ENCODE measurements at places on chromosomes 6 and 20.

- DNase-seq = no peak
These were observed 211.1 kb downstream of the GMDS start for GRCh38 chr6:2034256-2034655.

DNA sequence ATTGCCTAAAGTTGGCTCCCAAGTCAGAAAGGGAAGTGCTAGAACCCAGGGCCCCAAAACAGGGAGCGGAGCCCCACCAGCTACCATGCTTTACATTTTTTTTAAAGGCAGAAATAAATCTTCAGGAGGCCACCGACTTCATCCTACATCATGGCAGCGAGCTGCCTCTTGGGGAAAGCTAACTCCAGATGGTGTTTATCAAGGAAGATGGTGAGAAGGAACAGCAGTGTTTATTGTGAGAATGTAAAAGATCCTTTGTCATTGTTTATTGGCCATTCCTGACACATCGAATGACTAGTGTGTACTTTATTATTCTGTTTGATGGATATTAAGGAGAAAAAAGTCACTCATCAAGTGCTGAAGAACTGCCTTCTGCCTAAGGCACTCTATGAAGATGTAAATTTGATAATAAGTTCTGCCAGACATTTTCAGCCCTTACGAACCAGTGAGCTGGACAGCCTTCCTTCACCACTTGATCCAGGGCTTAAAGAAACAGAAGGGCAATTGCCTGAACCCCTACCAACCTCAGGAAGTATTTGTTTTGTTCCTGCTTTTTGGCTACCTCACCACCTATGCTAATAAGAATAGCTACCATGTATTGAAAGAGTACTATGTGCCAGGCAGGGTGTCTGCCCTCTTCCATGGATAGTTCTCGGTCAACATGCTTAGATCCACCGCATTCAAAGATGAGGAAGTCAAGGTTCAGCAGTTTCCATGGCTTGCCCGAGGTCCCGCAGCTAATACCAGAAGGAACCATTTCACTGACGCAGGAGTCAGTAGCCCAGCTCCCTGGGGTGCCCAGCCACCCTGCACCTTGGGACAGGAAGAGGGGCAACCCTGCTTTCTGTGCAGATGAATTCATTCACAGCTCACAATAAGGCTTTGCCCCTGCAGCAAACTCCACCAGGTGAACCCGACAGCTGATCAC lies 194.7 kb upstream of the RREB1 start:
- no peak for DNase-seq

- no peak for DNase-seq
These were observed 59.9 kb downstream of the KLHL31 start for GRCh38 chr6:53605543-53606235.

- no peak for DNase-seq
These were observed 8.8 kb downstream of the RAET1L start for GRCh38 chr6:150016324-150017185.

DNA sequence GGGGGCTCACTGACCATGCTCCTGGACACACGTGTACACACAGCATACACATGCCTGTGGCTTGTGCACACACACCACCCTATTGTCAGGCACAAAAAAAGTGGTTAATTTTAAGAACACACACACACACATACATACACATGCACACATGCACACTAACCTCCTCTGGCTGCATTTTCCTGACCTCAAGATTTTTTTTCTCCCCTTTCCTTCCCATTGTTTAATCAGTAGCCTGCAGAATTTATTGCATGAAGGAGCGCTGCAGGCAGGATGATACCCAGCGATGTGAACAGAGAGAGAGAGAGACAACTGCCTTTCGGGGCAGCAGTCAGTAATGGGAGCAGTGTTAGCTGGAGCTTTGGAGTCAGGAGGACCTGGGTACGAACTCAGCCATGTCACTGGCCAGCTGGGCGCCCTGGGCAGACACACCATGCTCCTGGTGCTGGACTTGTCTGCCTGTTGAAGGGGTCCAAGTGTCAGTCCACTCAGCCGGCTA lies 990 bp upstream of the TRAF3IP2 start:
- DNase-seq = no peak

GRCh38 chr20:52668626-52669025 lies 303.5 kb upstream of the TSHZ2 start:
- no peak for DNase-seq

DNA sequence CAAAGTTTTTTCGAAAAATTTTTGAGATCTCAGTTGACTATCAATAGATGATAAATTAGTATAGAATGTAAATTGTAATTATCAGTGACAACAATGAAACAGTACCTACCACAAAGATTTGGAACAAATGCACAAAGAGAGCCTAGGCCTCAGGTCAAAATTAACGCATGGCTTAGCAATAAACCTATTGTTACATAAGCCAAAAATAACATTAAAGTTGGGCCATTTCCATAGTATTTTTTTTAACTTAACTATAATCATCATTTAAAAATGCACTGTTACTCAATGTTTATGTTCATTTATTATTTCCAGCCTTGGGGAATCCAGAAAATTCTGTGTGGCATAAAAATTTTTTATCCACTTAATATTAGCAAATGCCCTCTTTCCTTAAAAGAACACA lies 117.0 kb downstream of the EPB41L2 start:
- DNase-seq = no peak

DNA sequence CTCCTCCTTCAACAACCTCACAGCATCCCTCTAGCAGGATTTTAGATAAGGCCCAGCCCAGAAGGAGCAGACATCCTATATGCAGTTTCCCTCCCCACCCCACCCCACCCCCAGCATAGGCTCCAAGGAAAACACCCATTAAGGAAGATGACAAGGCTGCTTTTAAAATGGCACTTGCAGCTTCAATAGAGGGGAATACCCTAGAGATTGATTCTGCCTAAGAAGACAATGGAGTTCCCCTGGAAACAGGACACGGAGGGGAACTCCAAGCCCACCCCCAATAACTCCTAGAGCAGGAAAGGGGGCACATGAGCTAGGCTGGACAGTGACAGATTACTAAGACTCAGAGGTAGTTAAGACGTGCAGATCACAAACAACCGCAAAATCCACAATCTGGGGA lies 34.7 kb downstream of the CPNE5 start:
- no peak for DNase-seq

GRCh38 chr20:22905658-22906057 lies 129.5 kb upstream of the SSTR4 start:
- DNase-seq = no peak

GRCh38 chr6:87722540-87723169 lies 20.6 kb upstream of the AKIRIN2 start:
- DNase-seq = no peak

- DNase-seq = no peak
These were observed 307.8 kb downstream of the ZFAND3 start for GRCh38 chr6:38127284-38127683.

DNA sequence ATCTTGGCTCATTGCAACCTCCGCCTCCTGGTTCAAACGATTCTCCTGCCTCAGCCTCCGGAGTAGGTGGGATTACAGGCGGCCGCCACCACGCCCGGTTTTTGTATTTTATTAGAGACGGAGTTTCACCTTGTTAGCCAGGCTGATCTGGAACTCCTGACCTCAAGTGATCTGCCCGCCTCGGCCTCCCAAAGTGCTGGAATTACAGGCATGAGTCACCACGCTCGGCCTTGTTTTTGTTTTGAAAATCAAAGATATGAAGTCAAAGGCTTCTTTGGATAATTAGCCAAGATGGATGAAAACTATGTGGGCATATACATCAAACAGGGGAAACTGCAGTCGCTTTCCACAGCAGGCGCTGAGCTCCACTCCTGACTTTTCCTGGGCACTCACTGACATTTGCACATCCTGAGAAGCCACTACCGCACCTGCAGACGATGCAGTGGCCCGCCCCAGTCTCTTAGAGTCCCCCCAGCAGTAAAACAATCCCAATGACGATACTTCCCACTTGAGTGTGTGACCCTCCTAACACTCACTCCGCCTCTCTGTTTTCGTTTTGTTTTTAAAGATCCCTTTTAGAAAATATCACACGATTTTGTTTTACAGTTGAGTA lies 44.1 kb downstream of the GJA1 start:
- no peak for DNase-seq

GRCh38 chr20:17613328-17614175 lies 43.7 kb downstream of the DSTN start:
- DNase-seq = no peak

GRCh38 chr6:33209856-33210255 lies 1.6 kb downstream of the RING1 start:
- DNase-seq = no peak

DNA sequence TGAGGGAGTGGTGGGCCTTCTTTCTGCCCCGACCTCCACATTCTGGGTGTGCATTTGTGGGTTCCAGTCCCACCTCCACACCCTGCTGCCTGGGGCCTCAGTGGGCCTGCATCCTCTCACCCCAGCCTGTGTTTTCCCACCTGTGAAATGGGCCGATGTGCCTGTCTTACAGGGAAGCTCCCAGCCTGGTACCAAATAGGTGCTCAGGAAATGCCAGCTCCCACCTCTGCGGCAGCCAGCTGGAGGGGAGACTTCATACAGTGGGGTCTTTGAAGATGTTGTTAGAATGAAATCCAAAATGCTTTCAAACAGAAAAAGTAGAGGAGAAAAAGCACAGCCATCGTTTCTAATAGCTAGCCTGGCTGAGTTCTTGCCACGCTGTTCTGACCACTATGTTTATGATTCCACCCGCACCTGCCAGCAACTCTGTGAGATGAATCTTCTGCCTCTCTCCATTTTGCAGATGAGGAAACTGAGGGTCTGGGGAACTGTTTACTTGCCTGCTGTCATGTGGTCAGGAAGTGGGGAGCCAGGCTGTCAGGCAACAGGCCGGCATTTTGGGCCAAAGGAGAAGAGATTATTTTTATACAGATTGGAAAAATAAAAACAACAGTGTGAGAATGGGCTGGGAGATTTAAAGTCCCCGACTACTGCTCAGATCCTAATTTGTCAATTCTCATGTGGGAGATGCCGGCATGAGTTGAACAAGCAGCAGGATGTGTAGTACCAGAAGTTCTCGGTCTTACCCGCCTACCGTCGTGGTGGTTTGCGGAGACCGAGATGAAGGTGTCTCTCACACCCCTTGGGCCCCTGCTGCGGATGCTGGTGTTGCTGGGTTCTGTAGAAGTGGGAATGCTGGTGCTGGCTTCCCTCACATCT lies 4.6 kb downstream of the TMEM181 start:
- DNase-seq = no peak
